Activated naive CD4-positive, alpha-beta T cell treated with anti-CD3 and anti-CD28 coated beads, Interleukin-2, amount 10 ng/mL, durations not matched to agents 7 days and 5 days (primary cell): ENCODE measurements at places on chromosomes 5 and 9.

DNA sequence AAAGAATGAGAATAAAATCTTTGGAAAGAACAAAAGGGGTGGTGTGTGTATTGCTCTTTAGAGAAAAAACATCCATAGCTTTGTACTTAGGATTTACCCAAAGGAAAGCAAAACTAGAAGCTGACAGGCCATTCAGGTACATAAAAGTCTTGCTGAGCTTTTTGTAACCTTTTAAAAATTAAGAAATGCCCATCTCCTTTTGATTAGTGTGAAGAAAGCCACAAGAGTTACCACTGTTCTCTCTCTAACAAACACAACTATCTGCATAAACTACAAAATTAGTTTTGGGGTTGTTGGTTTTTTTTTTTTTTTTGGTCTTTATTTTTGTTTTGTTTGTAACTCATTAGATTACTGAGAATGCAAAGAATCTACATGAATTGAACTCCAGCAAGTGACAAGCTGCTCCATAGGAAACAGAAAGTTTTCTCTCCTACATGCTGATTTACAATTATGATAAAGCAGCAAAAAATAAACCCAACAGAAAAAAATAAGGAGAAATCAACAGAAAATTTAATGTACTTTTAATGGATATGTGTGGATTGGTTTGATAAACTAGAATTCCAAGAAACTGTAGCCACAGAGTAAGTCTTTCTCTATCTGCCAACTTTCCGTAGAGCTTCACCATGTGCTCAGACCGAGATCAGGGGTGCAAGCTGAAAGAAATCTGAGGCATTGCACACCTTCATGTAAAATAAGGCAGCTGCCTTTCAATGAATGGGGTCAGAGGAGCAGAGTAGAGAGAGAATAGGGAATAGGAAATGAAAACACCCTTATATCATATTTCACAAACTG is 12.3 kb downstream of the BAAT start:
- H3K36me3 ChIP-seq = no peaks in the 10 kb centered on the region
- DNase-seq = no peak

DNA sequence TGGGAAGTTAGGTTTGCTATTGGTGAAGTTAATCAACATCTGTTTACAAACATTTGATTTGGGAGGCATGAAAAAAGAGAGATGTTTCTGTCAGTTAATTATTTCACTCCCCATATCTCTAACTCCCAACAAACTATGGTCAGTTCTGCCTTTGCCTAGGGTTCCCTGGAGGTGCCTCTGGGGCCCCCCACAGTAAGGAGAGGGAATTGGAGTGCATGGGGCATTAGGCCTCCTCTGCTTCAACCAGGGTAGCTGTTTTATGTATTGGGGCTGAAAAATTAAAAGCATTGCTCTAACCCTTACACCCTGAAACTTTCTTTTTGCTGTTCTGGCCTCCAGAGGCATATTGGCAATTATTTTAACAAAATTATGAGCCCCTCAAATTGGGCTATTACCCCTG is 32.3 kb downstream of the RUSC2 start:
- H3K4me1 ChIP-seq = no peaks in the 10 kb centered on the region
- H3K27me3 ChIP-seq = no peaks in the 10 kb centered on the region
- no peak for DNase-seq
- H3K4me3 ChIP-seq = no peak overlapping the region

GRCh38 chr9:87644659-87645058 is 81.3 kb upstream of the CTSL start:
- H3K4me1 ChIP-seq = peaks cover 5% of the 10 kb centered on the region
- H3K36me3 ChIP-seq = no peaks in the 10 kb centered on the region
- H3K27me3 ChIP-seq = peaks cover 7% of the 10 kb centered on the region

GRCh38 chr9:120410925-120411501 is 169.0 kb downstream of the CDK5RAP2 start:
- no peak overlapping the region for H3K4me3 ChIP-seq
- H3K36me3 ChIP-seq = peaks cover 48% of the 10 kb centered on the region
- no peak for DNase-seq
- H3K27me3 ChIP-seq = no peaks in the 10 kb centered on the region

DNA sequence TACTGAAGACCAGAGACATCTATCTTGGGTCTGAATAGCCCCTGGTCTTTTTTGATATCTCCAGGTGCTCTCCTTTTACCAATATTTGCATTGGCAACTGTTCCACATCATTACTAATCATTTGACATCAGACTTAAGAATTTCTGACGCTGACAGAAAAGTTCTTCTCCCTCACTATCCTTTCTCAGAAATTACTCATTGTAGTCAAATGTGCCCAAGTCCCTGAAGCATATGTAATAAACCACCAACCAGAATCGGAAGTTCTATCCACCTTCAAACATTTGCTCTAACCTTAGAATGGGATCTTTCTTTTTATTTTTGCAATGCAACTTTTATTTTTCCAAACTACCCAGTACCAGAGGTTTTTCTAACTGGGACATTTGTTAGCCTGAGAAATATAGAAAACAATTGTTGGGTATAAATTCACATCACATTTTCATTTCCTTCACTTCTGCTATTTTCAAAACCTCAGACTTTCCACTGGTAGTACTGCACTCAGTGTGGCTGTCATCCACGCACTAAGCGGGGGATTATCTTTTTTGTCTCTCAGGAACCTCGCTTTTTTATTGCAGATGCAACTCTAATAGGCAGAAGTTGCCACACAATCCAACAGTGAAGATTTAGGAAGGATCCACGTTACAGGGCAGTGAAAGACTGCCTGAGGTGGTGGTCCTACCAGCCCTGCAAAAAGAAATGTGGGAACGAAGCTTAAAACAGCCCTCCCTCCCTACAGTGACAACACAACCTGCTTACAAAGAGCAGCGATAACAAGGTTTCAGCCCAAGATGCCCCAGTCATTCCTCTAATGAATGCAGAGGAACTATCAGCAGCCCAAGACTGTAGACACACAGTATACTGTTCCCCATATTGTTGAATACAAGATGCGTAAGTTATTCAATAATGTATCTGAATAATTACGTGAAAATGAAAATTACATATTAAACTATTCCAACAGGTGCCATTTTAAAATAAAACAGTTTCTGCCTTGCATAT is 201.2 kb downstream of the EBF1 start:
- no peaks in the 10 kb centered on the region for H3K4me1 ChIP-seq
- no peak for DNase-seq
- H3K27me3 ChIP-seq = no peaks in the 10 kb centered on the region
- H3K27ac ChIP-seq = no peak overlapping the region
- no peak overlapping the region for H3K4me3 ChIP-seq

DNA sequence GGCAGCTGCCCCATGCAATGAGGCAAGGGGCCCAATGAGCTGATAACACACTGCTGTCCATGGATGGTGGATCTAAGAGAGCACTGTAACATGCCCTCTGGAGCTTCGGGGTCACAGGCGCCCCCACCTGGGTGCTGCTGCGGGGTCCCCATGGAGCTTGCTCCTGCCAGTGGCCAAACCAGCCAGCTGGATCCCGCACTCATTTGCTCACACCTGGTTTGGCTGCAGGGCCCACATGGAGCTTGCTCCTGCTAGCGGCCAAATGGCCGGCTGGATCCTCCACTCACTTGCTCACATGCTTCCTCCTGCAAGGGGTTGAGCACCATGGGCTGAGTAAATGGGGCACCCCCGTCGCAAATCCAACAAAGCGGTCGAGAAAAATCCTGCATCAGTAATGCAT is 68.3 kb upstream of the ARL15 start:
- no peak overlapping the region for H3K27ac ChIP-seq
- H3K4me3 ChIP-seq = no peak overlapping the region
- peaks cover 20% of the 10 kb centered on the region for H3K27me3 ChIP-seq
- H3K36me3 ChIP-seq = no peaks in the 10 kb centered on the region

- H3K27me3 ChIP-seq = peaks cover 6% of the 10 kb centered on the region
- H3K36me3 ChIP-seq = no peaks in the 10 kb centered on the region
- H3K4me3 ChIP-seq = no peak overlapping the region
- DNase-seq = no peak
Measured at GRCh38 chr5:73825736-73826135, 199.7 kb downstream of the ARHGEF28 start.

DNA sequence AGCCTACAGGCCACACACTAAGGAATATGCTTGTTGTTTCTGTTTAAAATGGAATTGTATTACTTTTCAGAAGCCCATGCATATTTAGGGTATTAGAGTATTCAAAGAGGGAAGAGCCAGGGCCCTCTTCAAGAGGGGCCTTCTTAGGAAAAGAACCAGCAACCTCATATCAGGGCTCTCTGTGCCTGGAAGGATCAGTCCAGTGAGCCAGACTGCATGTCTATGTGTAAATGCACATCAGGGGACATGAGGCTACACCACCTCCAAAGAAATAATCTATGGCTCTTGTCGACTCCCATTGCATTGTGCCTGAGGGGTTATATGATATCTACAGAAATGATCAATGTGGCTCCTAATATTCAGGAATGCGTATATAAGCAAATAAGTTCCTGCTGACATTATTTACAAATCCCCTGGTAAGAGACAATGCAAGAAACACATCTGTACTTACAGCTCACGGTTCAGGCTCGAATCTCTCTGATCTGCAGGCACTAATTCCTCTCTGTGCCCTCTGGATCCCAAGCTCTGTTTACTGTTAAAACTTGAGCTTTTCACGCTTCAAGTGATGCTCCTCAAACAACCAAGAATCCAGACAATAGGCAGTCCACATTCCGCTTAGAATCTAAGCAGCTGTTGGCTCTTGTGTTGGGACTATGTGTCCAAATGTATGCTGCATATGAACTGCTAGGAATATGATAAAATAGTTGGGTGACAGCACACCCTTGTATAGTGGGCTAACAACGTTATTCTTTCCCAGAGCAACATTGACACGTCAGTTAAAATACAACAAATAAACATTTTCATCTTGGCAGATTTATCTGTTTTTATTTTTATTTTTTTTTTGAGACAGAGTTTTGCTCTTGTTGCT is 150.2 kb upstream of the KLF9 start:
- H3K36me3 ChIP-seq = peaks cover 2% of the 10 kb centered on the region
- H3K4me1 ChIP-seq = peaks cover 52% of the 10 kb centered on the region
- peak overlapping the region; percentile 99 for H3K27ac ChIP-seq
- H3K27me3 ChIP-seq = no peaks in the 10 kb centered on the region
- H3K4me3 ChIP-seq = peak overlapping the region; percentile 9

- no peak for DNase-seq
- peaks cover 43% of the 10 kb centered on the region for H3K36me3 ChIP-seq
- H3K4me1 ChIP-seq = peaks cover 68% of the 10 kb centered on the region
- no peaks in the 10 kb centered on the region for H3K27me3 ChIP-seq
- no peak overlapping the region for H3K4me3 ChIP-seq
Measured at GRCh38 chr5:175671013-175671412, 13.1 kb downstream of the HRH2 start.

- H3K4me1 ChIP-seq = no peaks in the 10 kb centered on the region
- H3K27me3 ChIP-seq = no peaks in the 10 kb centered on the region
- no peak overlapping the region for H3K27ac ChIP-seq
- no peak overlapping the region for H3K4me3 ChIP-seq
- no peak for DNase-seq
- H3K36me3 ChIP-seq = peaks cover 4% of the 10 kb centered on the region
Measured at GRCh38 chr5:137622850-137623249, 113.0 kb downstream of the KLHL3 start.

DNA sequence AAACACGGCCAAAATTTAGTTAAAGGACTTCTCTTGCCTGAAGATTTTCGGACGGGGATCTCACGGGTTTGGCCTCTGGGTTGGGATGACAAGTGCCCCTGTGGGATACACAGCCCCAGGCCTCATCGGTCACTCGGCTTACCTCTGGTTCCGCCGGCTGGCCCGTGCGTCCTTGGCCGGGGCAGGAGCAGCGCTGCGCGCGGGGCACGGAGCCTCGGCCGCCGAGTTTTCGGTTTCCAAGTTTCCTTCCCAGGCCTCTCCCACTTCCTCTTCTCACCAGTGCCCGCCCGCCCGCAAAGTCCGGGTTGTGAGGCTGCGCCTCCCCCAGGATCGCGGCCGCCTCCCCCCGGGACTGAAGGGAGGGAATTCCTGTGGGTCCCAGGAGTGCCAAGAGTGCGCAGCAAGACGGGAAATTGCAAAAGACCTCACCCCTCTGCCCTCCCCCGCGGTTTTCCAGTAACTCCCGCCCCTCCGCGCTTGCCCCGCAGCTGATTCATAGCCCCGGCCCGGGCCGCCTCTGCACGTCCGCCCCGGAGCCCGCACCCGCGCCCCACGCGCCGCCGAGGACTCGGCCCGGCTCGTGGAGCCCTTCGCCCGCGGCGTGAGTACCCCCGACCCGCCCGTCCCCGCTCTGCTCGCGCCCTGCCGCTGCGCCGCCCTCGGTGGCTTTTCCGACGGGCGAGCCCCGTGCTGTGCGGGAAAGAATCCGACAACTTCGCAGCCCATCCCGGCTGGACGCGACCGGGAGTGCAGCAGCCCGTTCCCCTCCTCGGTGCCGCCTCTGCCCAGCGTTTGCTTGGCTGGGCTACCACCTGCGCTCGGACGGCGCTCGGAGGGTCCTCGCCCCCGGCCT is at the start of gene OSMR:
Gene OSMR, plus strand, starts transcription at position 487 of the 853 bp plus-strand sequence. CDS start 23,033 bp downstream, outside the sequence.
- peaks cover 58% of the 10 kb centered on the region for H3K27me3 ChIP-seq
- peaks cover 1% of the 10 kb centered on the region for H3K36me3 ChIP-seq
- no peak for DNase-seq
- H3K4me3 ChIP-seq = peak within 1 kb of the TSS; percentile 42
- H3K4me1 ChIP-seq = peaks cover 2% of the 10 kb centered on the region

- no peak for DNase-seq
- H3K36me3 ChIP-seq = no peaks in the 10 kb centered on the region
- no peaks in the 10 kb centered on the region for H3K4me1 ChIP-seq
- peaks cover 2% of the 10 kb centered on the region for H3K27me3 ChIP-seq
- H3K4me3 ChIP-seq = no peak overlapping the region
Measured at GRCh38 chr5:68911840-68912690, 181.7 kb upstream of the SLC30A5 start.

GRCh38 chr9:108062680-108063079 is 573.1 kb upstream of the KLF4 start:
- no peak for DNase-seq
- H3K4me3 ChIP-seq = no peak overlapping the region
- no peak overlapping the region for H3K27ac ChIP-seq
- no peaks in the 10 kb centered on the region for H3K36me3 ChIP-seq
- H3K4me1 ChIP-seq = no peaks in the 10 kb centered on the region

DNA sequence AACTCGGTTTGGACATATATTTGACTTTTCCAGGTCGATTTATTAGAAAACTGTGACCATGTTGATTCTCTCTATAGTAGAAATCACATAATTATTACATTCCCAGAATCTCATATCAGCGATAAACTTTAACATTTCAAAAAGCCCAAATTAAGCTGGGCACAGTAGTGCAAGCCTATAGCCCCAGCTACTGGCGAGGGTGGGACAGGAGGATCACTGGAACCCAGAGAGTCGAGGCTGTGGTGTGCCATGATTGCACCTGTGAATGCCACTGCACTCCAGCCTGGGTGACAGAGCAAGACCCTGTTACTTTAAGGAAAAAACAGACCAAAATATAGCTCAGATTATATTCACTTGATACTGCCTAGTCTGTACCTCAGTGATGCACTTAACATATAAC is 128.9 kb downstream of the CPLANE1 start:
- H3K27me3 ChIP-seq = no peaks in the 10 kb centered on the region
- H3K4me1 ChIP-seq = peaks cover 12% of the 10 kb centered on the region
- peak; percentile 34 for DNase-seq
- H3K27ac ChIP-seq = no peak overlapping the region
- H3K36me3 ChIP-seq = peaks cover 18% of the 10 kb centered on the region
- no peak overlapping the region for H3K4me3 ChIP-seq

- no peak overlapping the region for H3K27ac ChIP-seq
- no peak for DNase-seq
- no peak overlapping the region for H3K4me3 ChIP-seq
- H3K4me1 ChIP-seq = peaks cover 41% of the 10 kb centered on the region
- no peaks in the 10 kb centered on the region for H3K27me3 ChIP-seq
- peaks cover 10% of the 10 kb centered on the region for H3K36me3 ChIP-seq
Measured at GRCh38 chr9:4969130-4969529, 15.9 kb upstream of the JAK2 start.

- peaks cover 10% of the 10 kb centered on the region for H3K36me3 ChIP-seq
- H3K27ac ChIP-seq = no peak overlapping the region
- no peak for DNase-seq
- H3K27me3 ChIP-seq = no peaks in the 10 kb centered on the region
- H3K4me3 ChIP-seq = no peak overlapping the region
Measured at GRCh38 chr9:135850737-135851136, 56.6 kb downstream of the CAMSAP1 start.
